CD4-positive, alpha-beta T cell treated with Interleukin-10 for 1 hour (primary cell): ENCODE measurements at places on chromosomes 3 and 15.
A peak's percentile ranks its signal among the peaks of the same experiment; 100 is the strongest.

GRCh38 chr3:55942868-55943267 is 455.8 kb upstream of the WNT5A start:
- no peak for DNase-seq

DNA sequence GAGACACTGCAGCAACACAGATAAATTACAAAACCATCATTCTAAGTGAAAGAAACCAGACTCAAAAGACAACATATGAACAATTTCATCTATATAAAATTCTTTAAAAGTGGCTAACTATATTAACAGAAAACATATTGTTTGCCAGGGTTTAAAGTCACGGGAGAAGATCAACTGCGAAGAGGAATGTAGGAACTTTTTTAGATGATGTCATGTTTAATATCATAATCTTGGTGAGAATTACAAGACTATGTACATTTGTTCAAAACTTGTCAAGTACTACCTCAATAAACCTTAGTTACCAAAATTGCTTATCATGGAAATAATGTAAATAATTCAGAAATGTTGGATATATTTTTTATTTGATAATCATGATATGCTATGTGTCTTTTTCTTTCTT is 395.1 kb upstream of the PLSCR5 start:
- no peak for DNase-seq

GRCh38 chr15:61749169-61749568 is 311.1 kb downstream of the VPS13C start:
- no peak for DNase-seq

DNA sequence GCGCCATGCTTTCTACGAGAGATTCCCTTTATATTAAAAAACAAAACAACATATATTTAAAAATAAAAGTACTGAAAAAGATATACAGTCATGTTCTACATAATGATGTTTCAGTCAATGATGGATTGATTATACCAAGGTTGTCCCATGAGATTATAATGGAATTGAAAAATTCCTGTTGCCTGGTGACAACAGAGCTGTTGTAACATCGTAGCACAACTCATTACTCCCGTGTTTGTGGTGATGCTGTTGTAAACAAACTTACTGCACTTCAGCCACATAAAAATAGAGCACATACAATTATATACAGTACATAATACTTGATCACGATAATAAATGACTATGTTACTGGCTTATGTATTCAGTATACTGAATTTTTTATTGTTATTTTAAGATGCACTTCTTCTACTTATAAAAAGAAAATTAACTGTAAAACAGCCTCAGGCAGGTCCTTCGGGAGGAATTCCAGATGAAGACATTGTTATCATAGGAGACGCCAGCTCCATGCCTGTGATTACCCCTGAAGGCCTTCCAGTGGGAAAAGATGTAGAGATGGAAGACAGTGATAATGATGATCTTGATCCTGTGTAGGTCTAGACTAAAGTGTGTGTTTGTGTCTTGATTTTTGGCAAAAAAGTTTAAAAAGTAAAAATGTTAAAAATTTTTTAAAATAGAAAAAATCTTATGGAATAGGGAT is 11.7 kb downstream of the CCR1 start:
- DNase-seq: no peak

- no peak for DNase-seq
These were observed 41.7 kb upstream of the C3orf80 start for GRCh38 chr3:160183345-160184076.

DNA sequence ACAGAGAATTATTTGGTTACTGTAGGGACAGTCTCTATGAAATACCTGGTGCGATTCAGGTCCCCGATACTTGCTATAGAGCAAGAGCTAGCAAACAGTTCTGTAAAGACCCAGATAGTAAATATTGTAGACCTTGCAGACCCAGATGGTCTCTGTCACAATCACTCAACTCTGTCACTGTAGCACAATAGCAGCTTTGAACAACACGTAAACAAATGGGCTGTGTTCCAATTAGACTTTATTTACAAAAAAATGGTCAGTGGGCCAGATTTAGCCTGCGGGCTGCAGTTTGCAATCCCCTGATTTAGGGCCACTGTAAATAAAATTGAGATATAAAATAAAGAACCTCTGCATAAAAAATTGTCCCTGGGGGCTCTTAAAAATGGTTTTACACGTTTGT is 127.7 kb downstream of the SV2B start:
- no peak for DNase-seq

DNA sequence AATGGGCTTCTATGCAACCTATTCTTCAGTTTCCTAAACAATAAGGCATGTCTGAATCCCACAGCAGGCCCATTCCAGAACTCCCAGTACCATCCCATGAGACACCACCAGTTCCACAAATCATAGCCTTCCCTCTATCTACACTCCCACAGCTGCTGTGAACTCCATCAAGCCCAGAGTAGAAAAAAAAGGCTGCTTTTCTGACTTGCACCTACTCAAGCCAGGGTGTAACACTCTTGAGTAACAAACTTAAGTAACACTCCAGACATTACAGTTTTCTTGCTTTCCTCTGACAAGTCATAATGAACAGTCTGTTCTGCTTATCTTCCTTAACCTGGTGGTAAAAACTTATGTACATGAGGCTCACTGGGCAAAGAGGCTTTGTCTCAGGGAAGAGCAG is 283.1 kb downstream of the NFKBIZ start:
- no peak for DNase-seq

DNA sequence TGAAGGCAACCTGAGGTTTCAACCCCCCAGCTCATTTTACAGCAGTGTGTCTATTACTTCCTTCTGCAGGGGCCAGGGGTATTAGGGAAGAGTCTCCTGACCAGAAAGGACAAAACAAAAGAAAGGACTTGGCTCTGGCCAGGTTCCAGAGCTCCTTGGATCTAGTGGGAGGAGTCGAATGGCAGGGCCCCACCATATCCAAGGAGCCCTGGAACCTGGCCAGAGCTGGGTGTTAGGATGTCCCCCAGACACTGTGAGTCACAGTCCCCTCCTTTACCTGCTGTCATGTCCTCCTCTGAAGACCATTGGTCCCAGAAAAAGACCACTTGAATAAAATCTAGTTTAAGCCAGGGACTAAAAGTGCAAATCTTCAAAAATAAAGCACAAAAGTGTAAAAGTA is 113.2 kb downstream of the EEFSEC start:
- no peak for DNase-seq

DNA sequence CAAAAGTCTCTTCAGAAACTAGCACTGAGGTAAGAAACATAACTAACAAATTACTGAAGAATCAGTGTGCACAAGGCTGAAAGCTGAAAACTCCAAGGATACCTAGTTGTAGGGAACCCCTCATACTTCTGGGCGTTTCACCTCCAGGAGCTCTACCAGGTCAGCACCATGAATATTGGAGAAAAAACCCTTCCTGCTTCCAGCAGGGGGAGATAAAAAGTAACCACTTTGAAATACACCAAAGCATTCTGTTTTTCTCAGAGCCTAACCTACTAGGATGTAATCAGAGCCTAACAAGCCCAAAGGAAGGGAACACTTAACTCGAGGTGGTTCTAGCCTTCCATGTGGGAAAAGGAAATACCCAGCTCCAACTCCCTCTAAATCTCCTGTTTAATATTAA is 175.8 kb upstream of the MME start:
- no peak for DNase-seq

GRCh38 chr3:120908030-120908794 is at the start of gene STXBP5L:
STXBP5L (plus strand) TSS chr3:120908205; CDS start chr3:120909579, 1,374 bp downstream.
- DNase-seq: peak; percentile 9

DNA sequence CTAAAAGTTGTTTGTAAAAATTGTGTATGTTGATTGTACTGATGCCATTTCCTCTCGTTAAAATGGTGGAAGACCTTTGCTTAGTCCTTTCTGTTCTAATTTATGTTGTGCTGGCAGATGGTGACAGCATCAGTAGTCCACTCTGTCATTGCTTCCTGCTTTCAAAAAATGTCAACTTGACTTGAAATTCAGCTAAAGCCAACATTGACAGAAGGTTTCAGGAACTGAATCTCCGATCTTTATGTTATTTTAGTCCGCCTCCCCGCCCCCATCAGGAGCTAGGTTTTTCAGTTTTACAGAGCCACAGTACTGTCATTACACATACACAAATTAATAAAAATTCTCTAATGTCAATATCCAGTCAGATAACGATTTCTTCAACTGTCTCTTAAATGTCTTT is 1.5 kb downstream of the CEP63 start:
- DNase-seq: peak; percentile 9

GRCh38 chr15:39497016-39497758 is 83.7 kb upstream of the THBS1 start:
- DNase-seq: no peak

GRCh38 chr3:8607234-8608040 is 37.2 kb downstream of the SSUH2 start:
- peak; percentile 6 for DNase-seq

DNA sequence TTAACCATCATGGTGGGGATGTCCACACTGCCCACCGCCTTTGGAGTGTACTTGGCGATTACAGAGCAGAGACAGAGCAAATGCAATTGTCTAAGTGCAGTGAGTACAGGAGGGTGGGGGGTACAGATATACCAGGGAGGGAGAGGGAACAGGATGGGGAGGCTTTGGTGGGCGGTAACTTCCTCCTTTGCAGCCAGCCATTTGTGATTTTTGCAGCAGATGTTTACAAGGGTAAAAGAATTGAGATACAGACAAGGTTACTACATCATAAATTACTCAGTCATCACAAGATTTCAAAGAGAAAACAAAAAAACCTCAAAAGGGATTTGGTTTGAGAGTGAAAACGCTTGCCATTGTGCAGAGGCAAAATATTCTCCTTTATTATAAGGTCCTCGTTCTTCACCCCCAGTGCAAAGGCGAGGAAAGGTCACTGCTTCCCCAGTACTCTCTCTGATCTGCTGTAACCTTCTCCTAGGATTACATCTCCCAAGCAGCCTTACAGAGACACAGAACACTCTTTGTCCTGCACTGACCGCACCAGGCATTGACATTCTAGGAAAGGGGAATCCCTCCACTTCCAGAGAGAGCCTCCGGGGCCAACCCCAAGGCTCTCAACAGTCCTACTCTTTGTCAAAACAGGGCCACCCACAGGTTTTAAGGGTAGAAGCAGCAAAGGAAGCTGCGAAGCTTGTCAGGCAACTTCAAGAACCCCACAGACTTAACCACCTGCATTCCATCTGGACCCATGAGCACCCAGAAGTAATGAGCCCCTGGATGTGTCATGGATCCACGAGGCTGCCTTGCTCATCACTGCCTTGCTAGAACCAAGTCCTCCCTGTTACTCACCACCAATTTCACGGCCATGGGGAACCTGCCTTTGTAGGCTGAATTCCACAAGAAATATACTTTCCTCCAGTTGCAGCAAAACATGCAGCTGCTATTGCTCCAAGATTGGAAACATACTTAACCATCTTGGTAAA is 117.3 kb downstream of the ADAMTS17 start:
- no peak for DNase-seq

DNA sequence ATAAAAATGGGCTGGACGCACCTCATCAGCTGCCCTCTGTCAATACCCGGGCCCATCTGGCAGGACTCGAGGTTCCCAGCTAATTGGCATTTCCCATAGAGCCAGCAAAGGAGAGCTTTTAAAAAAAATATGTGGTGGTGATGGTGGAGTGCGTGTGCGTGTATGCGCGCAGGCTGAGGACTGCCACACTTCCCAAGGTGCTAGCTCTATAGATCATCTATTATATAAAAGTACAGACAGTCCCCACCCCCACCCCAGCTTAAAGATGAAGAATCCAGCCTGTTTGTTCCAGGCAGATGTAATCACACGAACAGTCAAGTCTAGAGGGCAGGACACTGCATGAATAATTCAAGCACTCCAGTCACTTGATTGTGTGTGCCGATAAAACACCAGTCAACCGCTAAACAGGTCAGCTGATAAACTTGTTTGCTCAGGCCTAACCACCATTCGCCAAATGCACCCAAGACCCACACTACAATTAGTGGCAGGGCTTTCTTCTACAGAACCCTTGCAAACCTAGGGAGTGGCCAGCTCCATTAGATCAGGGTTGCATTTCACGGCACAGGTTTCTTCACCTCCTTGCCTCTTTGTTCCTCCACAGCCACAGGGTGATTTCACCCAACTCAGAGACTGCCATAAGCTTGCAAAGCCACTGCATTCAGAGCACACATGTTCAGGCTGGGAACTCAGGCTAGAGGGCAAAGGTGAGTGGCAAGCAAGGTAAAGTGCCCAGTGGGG is 5.8 kb downstream of the TLE3 start:
- DNase-seq: peak; percentile 35

GRCh38 chr3:132507657-132508056 is 89.4 kb upstream of the ACKR4 start:
- no peak for DNase-seq

DNA sequence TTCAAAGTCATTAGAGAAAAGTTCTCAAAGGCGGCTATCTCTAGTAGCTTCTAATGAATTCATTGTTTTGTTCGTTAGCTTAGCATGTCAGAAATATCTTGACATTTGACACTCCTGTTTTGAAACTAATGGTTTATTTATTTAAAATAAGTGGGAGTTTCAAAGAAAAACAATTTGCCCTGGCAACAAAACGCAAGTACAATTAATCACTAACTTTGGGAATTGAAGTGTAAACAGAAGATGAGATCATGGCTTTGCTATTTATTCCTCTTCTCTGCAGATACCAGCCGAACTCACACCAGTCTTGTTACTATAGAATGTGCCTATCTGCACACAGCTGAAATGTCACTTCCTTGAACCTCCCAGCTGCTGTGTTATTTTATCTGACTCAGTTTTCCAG is 27.5 kb downstream of the MASP1 start:
- no peak for DNase-seq

DNA sequence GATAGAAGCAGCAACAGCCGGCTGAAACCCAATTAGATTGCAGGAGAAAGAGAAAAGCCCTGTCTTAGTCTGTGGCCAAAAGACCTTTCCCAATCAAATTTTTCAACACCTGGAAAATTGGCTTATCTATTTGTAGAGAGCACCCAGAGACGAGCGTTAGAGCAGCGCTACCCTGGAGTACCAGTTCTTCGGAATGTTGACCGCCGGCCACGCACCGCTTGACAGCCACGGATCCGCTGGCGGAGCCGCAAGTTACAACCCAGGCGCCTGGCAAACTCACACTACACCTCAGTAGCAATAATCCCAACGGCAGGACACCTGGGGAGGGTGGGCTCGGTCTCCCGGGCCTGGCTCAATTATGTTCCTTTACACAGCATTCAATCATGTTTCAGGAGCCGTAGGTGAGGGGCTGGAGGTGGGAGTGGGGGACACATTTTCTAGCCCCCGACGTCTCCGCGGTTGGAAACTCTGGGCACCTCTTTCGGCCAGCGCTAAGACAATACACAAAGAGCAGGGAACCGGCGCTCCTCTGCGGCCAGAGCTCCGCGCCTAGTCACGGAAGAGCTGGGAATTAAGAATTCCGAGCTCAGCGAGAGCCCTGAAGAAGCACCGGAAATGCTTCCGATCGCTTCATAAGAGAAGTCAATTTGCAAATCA is 1.2 kb downstream of the MB21D2 start:
- no peak for DNase-seq

- no peak for DNase-seq
These were observed 424.5 kb downstream of the SOX2 start for GRCh38 chr3:182136008-182136910.

- DNase-seq: no peak
These were observed 8.1 kb upstream of the POC1A start for GRCh38 chr3:52162250-52162872.

DNA sequence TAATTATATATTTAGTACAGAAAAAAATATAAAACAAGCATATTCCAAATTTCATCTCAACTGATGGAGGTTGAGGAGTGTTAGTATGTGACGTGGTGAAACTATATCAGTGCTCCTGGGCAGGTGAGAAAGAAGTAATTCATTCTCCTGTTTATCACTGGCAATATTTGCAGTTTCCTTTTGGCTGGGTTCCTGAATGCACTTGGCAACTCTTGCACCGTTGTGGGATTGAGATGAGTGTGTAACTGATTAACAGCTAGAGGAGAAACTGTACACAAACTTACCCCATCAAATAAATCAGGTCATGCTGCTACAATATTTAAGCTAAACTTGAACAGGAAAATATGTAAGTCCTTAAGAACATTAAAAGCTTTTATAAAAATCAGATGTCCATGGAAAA is 2.1 kb upstream of the ATP13A4 start:
- no peak for DNase-seq
